ENCODE measurements at places on chromosomes 1 and 21.

- no peak for DNase-seq
Observed at GRCh38 chr1:93446837-93447451, 974 bp upstream of the FNBP1L start.

DNA sequence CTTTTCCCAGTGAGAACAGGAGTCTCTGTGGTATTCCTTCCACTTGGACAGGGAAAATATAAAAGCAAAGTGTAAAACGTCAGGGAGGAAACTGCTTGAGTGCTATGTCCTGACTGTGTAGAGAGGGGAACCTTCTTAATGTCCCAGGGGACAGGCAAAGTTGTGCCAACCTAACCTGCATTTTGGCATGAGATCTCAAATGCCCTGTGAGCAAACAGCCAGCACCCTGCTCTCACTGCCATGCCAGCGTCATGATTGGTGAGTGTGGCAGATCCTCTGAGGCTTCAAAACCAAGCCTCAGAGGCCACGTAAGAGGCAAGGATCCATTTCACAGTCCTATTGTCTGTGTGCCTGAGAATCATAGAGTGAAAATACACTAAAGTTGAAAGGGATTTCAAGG is 49.7 kb upstream of the RAP1A start:
- no peak for DNase-seq

- DNase-seq = no peak
Observed at GRCh38 chr1:19768353-19769210, 31.1 kb downstream of the TMCO4 start.

GRCh38 chr21:44956356-44957046 is 16.7 kb downstream of the SLX9 start:
- no peak for DNase-seq

DNA sequence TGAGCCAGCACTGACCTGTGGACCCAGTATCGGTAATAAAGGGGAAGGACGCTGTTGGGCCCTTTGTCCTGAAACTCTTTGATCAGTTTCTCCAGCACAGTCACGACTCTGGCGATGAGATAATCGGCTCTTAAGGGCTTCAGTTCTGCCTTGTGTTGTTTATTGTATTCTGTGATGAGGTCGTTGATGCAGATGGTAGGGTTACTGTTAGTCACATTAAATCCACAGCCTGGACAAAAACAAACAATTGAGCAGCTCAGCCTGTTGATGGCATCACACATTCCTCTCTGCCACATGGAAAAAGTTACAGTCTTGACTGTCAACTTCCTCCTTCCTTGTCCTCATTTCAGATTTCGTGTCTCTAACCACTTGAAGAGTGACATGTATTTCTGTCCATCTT is 57.6 kb downstream of the SIM2 start:
- DNase-seq = no peak

GRCh38 chr21:17585875-17586450 is 26.7 kb downstream of the BTG3 start:
- DNase-seq = no peak

DNA sequence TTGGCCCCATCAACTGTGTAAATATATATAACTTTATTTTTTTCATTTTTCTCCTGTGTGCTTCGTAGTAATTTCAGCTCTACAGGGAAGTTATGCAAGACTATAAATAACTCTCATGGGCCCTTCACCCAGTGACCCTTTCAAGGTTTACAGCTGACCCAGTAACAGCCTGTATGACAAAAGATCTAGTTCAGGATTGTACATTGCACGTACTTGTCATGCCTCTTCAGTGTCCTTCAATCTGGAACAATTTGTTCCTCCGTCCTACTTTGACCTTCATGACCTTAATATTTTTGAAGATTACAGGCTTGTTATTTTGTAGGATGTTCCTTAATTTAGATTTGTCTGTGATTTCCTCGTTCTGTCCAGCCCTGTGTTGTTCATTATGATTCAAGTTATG is 40.5 kb downstream of the BRINP2 start:
- no peak for DNase-seq

- no peak for DNase-seq
Observed at GRCh38 chr1:65525266-65526048, 105.0 kb downstream of the LEPR start.

DNA sequence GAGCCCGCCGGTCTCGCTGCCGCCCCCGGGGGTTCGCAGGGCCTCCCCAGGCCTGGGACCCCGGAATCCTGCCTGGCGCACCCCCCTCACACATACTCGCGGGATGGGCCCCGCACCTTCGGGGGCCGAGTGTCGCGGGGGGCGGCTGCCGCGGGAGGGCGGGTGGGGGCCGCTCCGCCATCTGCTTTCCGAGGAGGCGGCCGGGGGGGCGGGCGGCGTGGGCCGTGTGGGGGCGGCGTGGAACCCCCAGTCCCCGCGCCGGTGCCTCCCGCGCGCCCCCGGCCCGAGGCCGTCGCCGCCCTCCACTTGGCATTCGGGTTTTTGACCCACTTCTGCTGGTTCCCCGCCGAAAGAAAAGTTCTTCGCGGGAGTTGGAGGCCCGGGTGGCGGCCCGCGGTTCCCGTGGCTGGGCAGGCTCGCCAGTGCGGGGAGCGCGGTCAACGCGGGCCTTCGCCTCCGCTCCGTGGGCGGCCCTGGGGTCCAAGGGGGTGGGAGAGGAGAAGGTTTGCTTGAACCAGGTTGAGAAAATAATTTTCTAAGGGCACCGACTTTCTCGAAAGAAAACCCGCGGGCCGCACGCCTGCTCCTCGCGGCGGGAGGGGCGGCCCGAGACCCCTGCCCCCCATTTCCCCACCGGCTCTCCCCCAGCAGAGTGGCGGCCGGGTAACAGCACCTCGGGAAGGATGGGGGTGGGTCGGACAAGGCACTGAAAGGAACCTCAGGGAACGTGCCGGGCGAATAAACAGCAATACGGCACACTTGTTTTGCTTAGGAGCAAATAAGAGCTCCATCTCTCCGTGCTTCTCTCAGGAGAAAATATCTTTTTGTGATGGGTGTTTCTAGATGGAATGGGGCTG is 1.6 kb downstream of the PHF13 start:
- peak; percentile 43 for DNase-seq

DNA sequence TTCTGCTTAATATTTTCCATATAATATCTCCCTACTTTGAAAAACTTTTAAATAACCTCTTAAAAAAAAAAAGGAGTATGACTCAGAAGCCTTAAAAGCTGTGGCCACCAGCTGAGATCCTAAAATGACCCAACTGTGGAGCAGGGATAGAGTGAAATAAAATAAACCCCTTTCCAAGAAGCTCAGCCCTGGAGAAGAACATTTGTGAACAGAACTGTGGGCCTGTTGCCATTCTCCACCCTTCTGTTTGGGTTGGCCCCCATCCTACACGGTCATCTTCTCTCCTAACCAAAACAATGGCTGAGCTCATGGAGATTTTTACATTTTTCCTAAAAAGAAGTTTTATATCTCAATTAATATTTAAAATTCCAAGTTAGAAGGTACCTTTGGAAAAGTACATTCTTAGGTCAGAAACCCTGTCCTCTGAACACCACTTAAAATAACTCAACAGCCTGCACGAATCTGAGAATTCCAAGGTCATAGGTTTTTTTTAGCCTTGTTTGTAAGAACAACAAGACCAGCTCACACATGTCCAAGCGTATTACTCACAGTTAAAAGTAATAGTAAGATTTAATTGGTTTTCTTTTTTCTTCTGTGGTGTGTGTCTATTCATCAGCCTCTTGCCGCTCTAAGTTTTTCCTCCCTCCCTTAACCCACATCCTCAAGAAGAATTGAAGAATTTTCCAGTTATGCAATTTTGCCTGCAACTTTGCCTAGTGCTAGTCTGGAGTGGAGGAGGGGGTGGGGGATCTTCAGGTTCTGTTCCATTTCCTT is 107.7 kb upstream of the ERRFI1 start:
- peak; percentile 82 for DNase-seq

DNA sequence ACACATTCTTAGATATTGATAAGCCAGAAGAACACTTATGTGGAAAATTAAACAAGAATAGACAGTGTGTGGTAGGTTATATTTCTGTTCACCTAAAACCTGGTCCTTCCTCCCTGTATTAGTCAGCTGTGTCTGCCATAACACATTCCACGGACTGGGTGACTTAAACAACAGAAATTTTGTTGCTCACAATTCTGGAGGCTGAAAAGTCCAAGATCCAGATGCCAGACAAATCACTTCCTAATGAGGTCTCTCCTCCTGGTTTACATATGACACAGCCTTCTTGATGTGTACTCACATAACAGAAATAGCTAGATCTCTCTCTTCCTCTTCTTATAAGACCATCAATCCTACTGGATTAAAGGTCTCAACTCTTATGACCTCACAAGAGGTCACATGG is 25.7 kb downstream of the JMJD4 start:
- DNase-seq = no peak

DNA sequence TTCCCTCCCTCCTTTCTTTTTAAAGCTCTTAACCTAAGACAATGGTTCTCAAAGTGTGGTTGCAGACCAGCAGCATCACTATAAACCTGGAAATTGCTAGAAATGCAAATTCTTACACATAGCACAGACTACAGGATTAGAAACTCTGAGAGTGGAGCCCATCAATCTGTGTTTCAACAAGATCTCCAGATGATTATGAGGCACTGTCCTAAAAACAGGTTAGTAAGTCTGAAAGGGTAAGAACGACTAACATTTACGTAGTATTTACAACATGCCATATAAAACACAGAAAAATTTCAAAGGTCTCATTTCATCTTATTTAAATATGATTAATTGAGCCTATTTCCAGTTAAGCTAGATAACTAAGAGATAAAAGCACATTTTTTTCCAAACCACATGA is 138.8 kb downstream of the COP1 start:
- DNase-seq = no peak

DNA sequence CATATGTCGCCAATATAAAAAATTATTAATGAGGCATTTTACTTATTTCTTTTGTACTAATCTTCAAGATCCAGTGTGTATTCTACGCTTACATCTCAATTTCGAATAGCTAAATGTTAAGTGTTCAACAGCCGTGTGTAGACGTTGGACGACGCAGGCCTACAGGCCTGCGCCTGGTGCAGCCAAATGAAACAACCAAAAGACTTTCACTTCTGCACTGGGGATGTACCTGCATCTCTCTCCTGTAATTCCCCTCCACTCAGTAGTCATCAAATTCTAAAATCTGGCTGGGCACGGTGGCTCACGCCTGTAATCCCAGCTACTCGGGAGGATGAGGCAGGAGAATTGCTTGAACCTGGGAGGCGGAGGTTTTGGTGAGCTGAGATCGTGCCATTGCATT is 76.8 kb upstream of the HNRNPU start:
- no peak for DNase-seq

DNA sequence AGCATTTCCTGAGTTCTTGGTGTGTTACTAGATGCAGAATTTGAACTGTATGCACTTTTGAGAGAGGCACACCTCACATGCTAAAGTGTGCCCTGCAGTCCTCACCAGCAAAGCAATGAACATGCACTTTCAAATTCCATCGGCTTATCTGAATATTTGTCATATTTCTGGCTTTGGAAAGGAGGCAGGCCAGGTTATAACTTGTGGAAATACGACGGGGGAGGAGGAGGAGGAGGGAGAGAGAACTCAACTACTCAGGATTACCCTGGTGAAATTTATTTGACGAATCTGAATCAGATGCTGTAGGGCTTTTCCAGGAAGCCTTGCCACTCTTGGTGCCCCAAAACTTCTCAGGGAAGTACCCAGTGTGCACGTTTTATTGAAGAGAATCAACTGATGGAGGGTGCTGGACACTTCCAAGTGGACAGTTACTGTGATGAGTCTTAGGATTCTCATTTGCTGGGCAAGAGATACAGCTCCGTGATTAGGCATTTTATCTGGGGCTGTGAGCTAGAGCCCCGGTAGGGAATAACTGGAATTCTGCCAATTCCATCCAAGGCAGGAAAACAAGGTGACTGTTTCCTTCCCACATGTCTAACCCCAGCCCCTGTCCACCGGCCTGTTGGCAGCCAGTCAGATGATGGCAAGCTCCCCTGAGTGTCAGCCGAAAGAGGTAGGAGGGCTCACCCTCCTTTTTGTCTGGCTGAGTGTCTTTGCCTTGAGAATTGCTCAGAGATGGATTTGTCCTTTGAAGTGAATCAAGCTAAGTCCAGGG is 3.8 kb downstream of the PDPN start:
- no peak for DNase-seq

- DNase-seq = no peak
Observed at GRCh38 chr1:84701376-84701775, 11.1 kb upstream of the SSX2IP start.

DNA sequence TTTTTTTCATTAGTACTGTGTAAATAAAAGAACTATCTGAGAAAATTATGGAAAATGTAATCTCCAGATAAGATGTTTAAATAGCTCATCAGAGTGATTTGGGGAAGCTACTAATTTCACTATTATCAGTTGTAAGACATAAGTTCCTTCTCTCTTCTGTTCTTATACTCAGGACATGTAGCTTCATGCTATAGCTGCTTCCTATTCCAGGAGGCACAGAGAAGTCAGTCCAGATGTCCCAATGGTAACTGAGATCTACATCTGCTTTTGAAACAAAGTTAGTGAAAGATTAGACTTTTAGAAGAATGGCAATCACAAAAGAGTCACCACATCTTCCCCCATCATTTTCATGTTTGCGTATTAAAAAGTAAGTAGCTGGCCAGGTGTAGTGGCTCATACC is 5.6 kb downstream of the MAP3K21 start:
- no peak for DNase-seq

- DNase-seq = no peak
Observed at GRCh38 chr21:27423906-27424595, 457.2 kb upstream of the ADAMTS5 start.

- no peak for DNase-seq
Observed at GRCh38 chr1:26079960-26080814, 12.8 kb upstream of the TRIM63 start.

GRCh38 chr1:31531177-31531999 is 44.9 kb upstream of the TINAGL1 start:
- DNase-seq = no peak

GRCh38 chr1:224450561-224451350 is 16.2 kb upstream of the WDR26 start:
- DNase-seq = no peak

- peak; percentile 35 for DNase-seq
Observed at GRCh38 chr1:183185941-183186490, at the start of gene LAMC2. Gene LAMC2, plus strand, starts transcription at chr1:183186264. Its CDS starts 89 bp downstream, at chr1:183186353.

- no peak for DNase-seq
Observed at GRCh38 chr1:219465212-219466093, 147.5 kb downstream of the ZC3H11B start.

GRCh38 chr1:45621895-45622523 is 1.8 kb downstream of the CCDC17 start:
- no peak for DNase-seq

- peak; percentile 31 for DNase-seq
Observed at GRCh38 chr1:59638231-59638711, 176.5 kb upstream of the HOOK1 start.

DNA sequence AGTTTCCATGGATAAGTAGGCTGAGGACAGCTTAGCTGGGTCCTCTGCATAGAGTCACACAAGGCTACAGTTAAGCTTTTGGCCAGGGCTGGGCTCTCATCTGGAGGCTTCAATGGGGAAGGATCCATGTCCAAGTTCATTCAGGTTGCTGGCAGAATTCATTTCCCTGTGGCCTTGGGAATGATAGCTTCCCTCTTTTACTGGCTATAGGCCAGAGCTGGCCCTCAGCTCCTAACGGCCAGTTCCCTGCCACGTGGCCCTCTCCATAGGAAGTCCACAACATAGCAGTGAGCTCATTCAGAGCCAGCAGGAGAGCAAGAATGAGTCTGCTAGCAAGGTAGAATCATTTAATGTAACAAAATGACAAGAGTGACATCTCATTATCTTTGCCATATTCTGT is 15.1 kb upstream of the PODN start:
- no peak for DNase-seq
